Common myeloid progenitor, CD34-positive (primary cell): ENCODE measurements at places on chromosomes 5 and 9.

- H3K4me1 ChIP-seq = peaks cover 9% of the 10 kb centered on the region
- H3K27ac ChIP-seq = no peak overlapping the region
- H3K27me3 ChIP-seq = no peaks in the 10 kb centered on the region
Observed at GRCh38 chr5:62258654-62259053, 47.4 kb upstream of the KIF2A start.

GRCh38 chr9:37997636-37998374, 71.2 kb downstream of the SHB start:
- H3K4me1 ChIP-seq = peaks cover 19% of the 10 kb centered on the region
- DNase-seq = no peak

- H3K4me3 ChIP-seq = no peak overlapping the region
- H3K36me3 ChIP-seq = no peaks in the 10 kb centered on the region
- no peak overlapping the region for H3K27ac ChIP-seq
- DNase-seq = no peak
- H3K4me1 ChIP-seq = no peaks in the 10 kb centered on the region
Observed at GRCh38 chr5:110401881-110402280, 324.6 kb downstream of the TMEM232 start.

DNA sequence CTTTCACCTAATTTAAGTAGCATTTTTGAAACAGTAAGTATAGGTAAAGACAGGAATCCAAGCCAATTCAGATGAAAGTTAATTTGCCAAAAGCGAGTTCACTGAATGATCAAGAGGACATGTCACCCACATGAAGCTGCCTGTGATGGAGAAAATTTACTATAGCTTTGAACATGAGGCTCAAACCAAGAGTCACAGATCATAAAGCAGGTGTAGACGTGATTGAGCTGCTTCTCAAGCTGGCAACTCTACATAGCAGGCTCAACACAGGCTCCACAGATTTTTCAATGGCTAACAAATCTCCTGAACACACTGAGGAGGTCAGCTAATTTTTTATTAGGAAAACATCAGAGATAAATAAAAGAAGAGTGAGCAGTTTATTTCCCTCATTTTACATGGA, 173.7 kb downstream of the FAM114A2 start:
- H3K27me3 ChIP-seq = no peaks in the 10 kb centered on the region
- H3K4me3 ChIP-seq = no peak overlapping the region
- H3K27ac ChIP-seq = no peak overlapping the region
- no peaks in the 10 kb centered on the region for H3K36me3 ChIP-seq

- no peak overlapping the region for H3K4me3 ChIP-seq
- no peaks in the 10 kb centered on the region for H3K27me3 ChIP-seq
- H3K36me3 ChIP-seq = no peaks in the 10 kb centered on the region
- no peak overlapping the region for H3K27ac ChIP-seq
Observed at GRCh38 chr9:108787690-108788048, 68.1 kb downstream of the ACTL7B start.
